ENCODE measurements at places on chromosomes 1 and 21.
A peak's percentile ranks its signal among the peaks of the same experiment; 100 is the strongest.

DNA sequence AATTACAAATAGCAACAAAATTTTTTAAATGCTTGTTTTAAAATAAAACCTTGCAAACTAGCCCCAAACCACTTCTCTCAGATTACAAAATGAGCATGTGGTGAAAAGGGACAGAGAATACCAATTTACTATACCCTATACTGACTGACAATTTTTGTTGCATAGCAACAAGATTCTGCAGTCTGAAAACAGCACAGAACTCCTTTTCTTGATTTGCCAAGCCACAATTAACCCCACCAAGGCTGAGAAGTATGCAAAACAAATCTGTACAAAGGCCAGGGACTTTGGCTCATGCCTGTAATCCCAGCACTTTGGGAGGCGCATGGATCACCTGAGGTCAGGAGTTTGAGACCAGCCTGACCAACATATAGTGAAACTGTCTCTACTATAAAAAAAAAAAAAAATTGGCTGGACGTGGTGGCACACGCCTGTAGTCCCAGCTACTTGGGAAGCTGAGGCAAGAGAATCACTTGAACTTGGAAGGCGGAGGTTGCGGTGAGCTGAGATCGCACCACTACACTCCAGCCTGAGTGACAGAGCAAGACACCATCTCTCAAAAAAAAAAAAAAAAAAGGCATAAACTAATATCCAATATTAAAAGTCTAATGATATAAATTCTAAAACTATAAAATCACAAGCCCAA lies 21.8 kb downstream of the ENAH start:
- no peak for DNase-seq

DNA sequence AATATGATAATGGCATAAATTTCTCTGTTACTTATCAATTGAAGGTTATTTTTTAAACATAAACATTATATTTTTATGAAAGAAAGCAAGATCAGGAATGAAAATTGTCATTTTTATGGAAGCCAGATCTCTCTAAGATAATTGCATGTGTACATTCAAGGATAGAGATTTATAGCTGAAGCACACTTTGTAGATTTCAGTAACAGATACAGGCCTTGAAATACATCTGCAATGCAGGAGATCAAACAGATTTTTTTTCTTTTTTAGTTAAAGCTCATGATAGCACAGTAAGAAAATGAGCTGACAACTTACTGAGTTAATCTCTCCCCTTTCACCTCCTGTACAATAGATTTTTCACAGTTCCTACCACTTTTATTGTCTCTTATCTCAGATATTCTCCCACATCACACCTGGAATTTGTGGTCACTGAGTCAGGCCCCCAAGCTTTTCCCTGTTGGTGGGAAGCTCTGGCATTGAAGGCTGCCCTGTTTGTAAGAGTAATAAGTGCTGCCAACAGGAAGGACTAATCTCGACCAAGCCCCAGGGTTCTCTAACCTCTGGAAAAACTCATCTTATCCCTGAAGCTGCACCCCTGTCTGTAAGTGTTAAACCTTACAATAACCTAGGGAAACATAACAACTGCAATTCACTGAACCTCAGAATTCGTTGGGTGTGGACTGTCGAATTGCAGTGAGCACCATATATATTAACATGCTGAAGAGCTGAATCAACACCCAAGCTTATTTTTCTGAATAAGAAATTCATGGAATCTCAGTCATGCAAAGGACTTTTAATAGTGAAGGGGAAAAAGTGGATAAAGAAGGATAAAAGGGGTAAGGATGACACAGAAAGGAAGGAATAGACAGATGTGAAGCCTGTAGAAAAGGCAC lies 599.0 kb downstream of the LMO4 start:
- DNase-seq = no peak

DNA sequence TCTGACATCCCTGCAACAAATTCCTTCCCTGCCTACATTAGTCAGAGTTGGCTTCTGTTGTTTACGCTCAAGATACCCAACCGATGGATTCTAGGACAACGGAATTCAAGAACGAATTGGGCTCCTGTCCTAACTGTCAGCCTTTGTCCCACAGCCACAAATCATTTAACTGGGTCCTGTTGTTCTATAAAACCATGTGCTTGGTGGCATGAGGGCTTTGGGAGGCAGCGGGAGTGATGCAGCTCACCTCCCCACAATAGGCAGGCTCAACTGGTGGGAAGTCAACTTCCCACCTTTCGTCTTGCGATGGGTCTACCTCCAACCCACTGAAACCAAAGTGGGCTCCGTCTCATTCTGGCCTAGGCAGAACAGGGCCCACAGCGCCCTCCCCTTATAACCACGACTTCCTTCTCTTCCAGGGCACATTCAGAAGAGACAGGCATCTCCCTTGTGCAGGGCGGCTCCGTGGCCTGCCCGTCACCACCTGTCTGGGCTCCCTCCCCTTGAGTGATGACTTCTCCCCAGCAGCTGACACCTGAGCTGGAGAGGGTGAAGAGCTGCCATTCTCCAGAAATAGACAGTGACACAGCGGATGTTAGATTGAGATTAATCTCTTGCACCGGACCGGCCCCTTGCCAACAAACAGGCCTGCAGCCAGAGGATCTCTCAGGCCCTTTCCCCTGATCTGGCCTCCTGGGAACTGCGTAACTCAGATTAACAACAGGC lies 26.5 kb downstream of the LRRC38 start:
- no peak for DNase-seq

DNA sequence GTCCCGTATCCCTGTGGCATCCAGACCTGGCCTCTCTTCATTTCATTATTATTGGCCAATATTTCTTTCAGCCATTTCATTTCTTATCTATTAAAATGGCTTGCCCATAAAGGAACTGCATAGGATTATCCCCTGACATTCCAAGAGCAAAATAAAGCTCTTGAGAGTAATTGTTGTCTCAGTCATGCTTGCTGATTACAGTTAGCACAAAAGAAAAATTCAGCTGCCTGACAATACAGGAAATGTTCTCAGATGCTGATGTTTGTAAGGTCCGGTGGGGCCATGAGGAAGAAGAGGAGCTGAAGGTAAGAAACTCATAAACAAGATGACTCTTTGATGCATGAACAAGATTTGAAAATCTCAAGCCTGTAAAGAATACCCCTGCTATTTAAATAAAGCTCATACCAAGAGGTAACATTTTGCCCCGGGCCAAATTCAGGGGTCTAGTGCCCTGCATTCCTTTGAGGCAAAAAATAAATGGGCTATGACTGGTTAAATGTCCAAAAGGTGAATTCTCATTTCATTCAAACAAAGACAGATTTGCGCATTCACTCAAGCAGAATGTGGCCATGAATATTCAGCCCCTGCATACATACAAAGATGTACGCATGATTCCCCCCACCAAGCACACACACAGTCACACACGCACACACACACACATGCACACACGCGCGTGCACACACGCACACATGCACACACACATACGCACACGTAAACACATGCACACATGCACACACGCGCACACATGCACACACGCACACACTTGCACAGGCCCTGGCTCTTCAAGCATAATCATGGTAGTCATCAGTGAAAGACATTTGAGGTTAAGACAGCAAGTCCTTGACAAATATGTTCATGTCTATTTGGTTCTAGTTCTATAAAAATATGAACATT lies 44.8 kb downstream of the KCNJ15 start:
- DNase-seq = no peak

- no peak for DNase-seq
These were observed 811.9 kb upstream of the RGS18 start for GRCh38 chr1:191346381-191346780.

DNA sequence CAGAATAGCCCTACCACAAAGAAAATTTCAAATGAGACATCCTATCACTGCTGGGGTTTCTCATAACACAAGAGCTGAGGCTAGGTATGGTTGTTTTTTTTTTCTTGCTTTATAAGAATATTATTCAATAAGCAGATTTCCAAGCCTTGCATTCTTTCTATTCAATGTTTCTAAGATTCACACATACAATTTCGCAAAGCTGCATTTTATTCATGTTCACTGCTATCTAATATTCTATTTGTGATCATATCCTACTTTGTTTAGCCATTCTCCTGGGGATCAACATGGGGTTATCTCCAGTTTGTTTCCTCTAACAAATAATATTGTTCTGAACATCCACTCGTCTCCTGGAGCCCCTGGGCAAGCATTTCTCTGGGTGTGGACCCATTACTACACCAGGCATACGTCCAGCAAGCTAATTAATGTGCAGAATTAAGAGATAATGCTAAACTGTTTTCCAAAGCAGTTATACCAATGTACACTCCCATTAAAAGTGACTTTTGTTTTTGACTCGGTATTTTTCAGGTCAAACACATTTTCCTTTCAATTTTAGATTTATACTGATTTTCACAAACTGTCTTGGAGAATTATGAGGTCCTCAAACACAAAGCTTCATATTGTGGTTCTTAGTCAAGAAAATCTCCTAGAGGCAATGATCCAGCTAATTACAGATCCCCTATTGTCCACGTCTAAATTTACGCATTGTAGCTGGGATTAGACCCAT lies 15.7 kb upstream of the HLCS start:
- DNase-seq = no peak

DNA sequence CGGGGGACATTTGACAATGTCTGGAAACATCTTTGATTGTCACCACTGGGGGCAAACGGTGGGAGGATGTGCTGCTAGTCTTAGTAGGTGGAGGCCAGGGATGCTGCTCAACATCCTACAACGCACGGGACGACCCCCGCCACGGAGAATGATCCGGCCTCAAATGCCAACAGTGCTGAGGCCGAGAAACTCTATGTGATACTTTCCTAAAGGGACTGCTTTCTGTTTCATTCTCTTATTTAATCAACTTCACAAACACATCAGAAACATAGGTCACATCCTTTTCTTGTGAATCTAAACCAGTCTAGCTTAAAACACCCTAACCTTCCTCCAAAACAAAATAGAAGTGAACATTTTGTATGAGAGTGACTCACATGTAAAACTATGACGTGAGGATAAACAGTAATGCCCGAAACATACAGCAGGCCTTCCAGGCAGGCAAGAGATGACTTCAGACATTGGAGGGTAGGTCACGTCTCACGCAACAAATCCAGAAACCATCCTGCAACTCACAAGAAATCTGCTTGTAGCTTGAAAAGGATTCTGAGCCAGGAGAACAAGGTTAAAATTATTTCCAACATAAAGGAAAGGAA lies 37.2 kb upstream of the ETS2 start:
- peak; percentile 28 for DNase-seq

GRCh38 chr21:26943921-26944320 lies 23.0 kb downstream of the ADAMTS5 start:
- no peak for DNase-seq

GRCh38 chr1:111599781-111600693 lies 19.6 kb upstream of the RAP1A start:
- no peak for DNase-seq

DNA sequence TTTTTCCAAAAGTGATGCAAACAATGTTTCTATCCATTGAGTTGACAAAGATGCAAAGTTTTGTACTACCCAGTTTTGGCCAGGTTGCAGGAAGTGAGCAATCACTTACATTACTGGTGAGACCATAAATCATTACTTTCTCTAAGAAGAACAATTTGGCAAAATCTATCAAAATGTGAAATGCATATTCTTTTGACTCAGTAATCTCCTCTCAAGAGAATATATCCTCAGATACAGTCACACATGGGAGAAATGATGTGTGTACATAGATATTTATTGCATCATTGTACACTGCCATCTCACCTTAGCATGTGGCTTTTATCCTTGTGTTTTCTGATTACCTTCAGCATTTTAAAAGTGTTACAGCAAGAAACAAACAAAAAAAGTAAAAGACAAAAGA lies 52.4 kb upstream of the FMO3 start:
- no peak for DNase-seq

DNA sequence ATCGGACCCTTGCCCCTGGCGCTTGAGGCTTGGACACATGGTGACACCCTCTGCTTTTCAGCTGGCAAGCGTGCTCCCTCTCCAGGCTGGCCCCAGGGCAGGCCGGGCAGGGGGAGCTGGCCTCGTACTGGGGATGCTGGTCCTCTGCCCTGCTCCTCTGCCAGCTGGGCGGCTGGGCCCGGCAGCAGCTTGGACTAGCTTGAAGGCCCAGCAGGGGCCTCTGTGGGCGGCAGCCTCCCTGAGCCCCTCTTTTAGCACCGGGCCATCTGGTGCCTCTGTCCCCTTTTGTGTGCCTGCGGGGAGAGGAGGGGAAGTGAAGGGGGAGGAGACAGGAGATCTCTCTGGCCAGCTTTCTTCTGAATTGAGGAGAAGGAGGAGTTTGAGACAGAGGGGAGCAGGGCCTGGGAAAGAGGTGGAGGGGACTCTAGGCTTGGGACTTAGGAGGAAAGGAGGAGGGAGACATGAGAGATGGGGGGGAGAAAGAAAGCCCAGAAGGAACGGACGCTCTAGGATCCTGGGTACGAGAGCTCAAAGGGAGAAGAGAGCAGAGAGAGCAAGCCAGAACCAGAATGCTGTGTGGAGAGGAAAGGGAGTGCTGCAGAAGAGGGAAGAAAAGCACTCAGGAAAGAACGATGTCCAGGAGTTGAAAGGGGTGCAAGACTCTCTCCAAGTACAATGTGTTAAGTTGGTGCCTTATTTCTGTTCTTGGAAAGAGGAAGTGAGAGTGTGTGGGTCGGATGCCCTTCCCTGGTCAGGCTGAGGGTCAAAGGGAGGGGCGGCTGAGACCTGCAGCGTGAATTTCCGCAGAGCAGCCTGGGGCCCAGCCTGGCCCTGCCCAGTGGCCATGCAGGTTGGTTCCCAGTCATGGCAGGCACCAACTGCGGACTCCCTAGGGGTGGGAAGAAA lies 40.3 kb downstream of the IER5 start:
- DNase-seq = no peak

DNA sequence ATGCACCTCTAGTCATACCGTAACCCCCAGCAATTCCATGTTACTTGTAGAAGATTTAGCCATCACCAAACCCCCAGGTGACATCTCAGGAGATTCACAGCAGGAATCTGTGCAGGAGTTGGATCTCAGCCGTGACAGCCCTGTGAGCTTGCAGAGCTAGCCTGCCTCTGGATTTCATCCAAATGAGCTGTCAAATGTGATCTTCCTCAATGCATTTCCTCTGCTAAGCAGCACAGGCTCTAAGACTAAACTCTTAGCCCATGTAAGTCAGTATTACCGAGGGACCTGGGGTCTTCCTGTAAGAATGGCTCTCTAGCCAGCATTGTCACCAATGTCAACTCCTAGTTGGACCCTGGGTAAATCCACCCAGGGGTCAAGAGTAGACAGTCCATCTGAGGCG lies 41.7 kb downstream of the UMODL1 start:
- DNase-seq = no peak

- DNase-seq = no peak
These were observed 71.0 kb upstream of the ACTRT2 start for GRCh38 chr1:2949966-2950925.

GRCh38 chr1:59672851-59673572 lies 141.7 kb upstream of the HOOK1 start:
- no peak for DNase-seq

DNA sequence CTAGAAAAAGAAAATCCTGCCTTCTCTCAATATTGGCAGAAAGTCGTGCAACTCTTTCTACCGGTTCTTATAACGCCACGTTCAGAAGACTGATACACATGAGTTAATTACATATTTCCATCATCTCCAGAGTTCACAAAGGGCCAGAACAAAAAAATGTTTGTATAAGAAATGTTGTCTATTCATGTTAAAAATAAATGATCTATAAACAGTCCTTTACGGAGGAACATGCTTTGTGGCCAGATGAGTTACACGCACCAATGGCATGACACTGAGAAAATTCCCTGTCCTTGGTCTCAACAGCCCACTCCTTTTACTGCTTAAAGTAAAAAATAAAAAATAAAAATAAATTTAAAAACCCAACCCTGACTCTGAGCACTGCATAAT lies 29.5 kb downstream of the C2CD2 start:
- DNase-seq = no peak

- no peak for DNase-seq
These were observed 88.8 kb downstream of the PRDM2 start for GRCh38 chr1:13788795-13789194.

All from naive thymus-derived CD4-positive, alpha-beta T cell (primary cell).